ENCODE measurements at places on chromosomes 2 and 18.

DNA sequence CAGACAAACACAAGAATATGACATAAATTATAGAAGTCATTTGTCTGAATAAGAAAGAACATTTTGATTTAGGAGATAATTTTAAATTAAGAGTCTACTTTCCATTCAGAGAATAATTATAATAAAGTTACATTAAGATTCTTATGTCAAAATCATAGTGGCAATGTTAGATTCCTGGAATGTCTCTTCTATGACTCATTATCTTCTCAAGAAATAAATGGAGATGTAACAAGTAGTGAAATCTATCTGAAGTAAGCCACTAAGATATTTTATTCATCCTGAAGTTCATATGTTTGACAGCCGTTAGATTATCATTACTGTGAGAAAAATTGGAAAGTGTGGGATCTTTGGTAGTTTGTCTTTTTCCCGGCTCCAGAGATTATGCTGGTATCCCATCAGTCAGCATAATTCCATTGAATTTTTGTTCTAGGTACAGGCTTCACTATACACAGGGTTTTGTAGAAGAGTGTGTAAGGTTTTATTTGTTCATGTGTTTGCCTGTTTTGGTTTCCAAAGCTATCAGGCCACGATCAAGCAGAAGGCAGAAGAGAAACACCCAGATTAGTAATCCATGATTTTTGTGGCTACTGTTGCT is 1246.6 kb upstream of the LRRTM1 start:
- no peak for DNase-seq

DNA sequence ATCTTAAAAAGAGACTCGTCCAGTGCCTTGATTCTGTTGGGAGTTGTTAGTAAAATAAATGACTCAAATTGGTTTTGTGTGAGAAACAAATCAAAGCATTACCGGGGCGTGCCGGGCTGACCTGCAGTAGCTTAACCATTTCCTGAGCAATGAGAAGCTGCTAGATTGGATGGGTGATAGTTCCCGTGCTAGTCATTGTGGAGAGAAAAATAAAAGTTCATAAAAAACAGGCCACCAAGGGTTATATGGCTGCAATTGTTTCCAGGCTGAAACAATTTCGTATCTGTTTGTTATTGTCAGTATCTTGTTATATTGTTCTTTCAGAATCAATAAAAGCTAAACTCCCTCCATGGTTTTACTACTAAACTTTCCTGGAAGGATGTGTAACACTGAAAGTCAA is 314.4 kb downstream of the MTX2 start:
- no peak for DNase-seq

GRCh38 chr2:107809835-107810234 is 16.9 kb upstream of the RGPD4 start:
- DNase-seq: no peak

- DNase-seq: no peak
These were observed 30.6 kb upstream of the SOCS6 start for GRCh38 chr18:70258243-70258642.

- DNase-seq: no peak
These were observed 107.9 kb downstream of the PRKCE start for GRCh38 chr2:45759310-45759851.

DNA sequence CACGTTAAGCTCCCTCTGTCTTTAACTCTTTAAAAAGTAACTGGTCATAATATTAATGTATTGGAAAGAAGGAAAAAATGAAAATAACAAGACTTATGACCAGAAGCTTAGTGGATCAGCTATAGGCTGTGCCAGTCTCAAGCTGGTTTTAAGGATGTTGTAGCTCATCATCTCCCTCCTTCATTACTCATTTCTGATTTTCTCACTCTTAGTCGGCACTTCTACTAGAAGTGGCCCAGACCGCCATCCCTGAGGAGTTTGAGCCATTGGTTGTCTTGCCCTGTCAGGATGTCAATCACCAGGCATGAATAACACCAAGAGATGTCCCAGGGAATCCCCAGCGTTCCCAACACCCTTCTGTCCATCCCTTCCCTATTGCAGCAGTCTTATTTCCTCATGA is 151.5 kb downstream of the ASXL3 start:
- no peak for DNase-seq

- no peak for DNase-seq
These were observed 355.0 kb downstream of the RNF144A start for GRCh38 chr2:7272210-7272609.

DNA sequence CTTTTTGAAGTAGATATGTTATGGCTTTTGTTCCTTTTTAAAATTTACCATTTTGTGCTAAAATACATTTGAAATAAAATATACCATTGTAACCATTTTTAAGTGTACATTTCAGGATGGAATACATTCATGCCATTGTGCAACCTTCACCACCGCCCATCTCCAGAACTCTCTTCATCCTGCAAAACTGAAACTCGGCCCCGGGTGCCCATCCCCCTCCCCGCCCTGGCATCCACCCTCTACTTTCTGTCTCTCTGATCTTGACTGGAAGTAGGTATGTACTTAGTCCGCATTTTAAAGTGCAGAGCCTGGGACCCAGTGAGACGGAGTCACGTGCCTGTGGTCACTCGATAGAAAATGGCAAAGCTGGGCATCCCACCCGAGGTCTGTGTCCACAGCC is 45.6 kb downstream of the DIPK1C start:
- no peak for DNase-seq

- no peak for DNase-seq
These were observed 17.1 kb upstream of the ZDBF2 start for GRCh38 chr2:206257350-206257749.

- DNase-seq: no peak
These were observed 1023.7 kb downstream of the BCL11A start for GRCh38 chr2:59529726-59530125.

GRCh38 chr18:68660354-68661183 is 54.3 kb downstream of the TMX3 start:
- peak; percentile 62 for DNase-seq

DNA sequence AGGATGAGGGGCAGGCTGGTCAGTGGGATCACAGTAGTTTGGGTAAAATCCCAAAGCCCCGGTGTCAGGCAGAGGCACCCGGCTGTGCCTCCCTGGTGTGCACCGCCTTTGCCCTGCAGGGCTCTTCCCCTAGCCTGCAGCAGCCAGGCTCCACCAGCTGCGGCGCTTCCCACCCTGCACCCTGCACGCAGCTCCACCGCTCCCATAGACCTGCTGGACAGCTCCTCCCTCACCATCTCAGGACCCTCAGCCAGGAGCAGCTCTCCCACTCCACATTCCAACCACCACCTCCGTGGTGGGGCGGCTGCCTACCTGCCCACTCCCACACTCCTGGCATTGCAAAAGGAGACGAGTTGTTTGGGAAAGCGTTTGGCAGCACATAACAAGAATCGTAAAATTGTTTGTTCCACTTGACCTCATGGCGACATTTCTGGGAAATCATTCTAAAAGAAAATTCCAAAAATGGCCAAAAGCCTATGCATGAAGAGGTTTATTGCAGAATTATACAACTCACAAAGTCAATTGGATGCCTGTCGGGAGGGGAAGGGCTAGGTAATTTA is 287.4 kb upstream of the HDAC4 start:
- DNase-seq: no peak

DNA sequence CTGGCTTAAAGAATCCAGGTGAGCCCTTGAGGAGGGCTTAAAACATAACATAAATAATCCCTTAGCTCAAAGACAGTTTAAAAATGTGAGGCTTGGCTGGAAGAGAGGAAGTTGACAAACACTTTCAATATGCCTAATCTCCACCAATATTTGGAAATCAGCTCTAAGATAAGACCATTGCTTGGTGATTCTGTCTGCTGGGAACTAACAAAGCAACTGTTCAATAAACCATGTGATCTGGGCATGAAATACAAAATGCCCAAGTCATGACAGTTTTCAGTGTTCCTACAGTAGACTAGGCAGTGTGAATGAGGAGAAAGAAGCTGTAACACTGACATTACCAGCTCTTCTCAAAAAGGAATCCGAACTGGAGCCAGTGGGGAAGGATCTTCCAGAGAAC is 10.7 kb downstream of the MFF start:
- no peak for DNase-seq

DNA sequence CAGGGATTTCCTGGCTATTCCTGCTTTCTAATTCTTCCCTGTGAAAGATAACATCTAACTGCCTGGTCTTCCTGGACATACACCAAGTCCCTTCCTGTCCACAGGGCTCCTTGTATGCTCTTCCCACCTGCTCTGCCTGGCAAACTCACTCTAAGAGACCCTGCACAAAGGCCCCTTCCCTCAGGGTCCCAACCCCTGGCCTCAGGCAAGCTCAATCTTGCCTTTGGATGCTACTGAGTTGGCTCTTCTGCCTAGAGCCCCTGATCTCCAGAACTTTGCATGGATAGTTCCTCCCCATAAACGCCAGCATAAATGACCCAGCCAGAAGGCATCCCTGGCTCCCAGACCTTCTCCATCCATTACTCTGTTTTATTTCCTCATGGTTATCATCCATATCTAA is 98.3 kb upstream of the OTOS start:
- no peak for DNase-seq

DNA sequence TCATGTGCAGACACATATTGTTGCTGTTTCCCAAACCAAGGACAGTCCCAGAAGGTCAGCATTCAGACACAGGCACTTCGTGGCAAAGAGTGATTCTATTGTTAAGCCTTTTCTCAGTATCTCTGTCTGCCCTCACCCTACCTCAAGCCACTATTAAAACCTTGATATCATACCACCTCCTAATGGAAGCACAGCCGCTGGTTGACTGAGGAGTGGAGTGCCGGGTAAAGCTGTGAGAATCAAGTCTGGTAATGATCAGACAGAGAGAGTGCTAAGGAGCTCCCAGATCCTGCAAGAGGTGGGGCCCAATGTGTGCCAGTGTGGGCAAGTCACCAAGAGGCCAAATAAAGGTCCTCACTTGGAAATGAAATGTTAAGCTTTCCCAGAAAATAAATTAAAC is 819.5 kb downstream of the BCL11A start:
- no peak for DNase-seq

DNA sequence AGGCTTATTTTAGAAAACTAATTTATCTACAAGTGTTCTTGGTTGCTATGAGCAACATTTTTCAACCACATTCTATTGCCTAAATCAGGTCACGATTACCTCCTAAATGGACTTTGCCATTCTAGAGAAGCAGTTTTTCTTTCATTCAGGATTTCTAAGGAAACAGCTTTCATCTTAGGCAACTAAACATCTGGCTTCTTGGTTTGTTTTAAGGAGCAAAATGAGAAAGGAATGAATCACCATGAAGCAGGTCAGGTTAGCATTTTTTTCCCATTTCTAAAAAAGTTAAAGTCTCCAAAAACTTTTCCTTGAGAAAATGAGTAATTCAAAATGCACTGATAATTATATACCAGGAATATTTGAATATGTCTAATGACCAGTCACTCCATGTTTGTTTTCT is 114.8 kb downstream of the GAREM1 start:
- no peak for DNase-seq

Measured in NCI-H748 treated with DMSO at 0.1 percent for 48 hours (cell line).